ENCODE measurements at places on chromosomes 13 and 19.

DNA sequence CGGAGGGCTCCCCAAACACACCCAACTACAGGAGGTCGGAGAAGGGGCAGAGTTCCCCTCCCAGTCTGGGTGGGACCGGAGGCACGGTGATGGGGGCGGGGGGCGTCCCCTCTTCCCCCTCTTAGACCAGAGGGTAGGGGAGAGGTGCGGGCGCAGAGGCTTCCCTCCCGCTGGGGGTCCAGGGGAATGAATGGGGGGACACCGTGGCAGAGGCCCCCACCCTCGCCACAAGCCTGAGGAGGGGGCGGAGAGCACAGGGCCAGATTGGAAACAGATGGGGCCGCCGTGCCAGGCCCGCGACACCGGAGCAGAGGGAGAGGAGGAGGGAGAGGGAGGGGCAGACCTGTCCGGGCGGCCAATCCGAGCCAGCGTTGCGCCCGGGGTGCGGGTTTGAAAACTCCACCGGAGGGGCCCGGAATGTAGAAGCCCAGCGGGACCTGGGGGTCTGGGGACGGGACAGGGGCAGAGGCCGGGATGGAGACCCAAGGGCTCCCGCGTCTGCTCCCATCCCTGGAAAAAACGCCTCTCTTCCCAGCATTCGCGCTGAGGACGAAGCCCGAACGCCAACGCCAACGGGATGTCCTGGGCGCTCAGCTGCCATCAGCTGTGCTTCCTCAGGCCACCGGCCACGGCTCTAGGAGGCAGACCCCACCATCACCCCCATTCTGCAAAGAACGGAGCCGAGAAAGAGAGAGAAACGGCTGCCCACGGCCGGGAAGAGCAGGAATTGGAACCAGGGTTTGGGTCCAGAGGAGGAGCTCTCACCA lies 46.8 kb downstream of the PTPRS start:
- DNase-seq = peak; percentile 69

GRCh38 chr19:57292547-57292946 lies 12.3 kb downstream of the ZNF460 start:
- no peak for DNase-seq

DNA sequence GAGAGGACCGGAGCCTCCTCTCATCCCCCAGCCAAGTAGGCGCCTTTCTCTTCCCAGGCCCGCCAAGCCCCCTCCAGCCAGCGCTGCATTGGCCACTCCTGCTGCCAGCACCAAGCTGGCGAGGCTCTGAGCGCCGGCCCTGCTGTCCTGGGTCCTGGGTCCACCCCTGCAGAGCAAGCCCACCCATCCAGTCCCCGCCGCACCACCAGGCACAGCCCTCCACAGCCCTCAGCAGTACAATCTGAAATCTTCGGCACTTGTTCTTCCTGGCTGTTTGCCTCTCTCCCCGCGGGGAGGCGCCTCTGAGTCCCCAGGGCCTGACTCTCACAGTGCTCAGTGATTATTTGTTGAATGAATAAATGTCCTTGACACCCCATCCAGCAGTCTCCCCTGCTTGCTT lies 236.4 kb upstream of the SGCG start:
- no peak for DNase-seq

DNA sequence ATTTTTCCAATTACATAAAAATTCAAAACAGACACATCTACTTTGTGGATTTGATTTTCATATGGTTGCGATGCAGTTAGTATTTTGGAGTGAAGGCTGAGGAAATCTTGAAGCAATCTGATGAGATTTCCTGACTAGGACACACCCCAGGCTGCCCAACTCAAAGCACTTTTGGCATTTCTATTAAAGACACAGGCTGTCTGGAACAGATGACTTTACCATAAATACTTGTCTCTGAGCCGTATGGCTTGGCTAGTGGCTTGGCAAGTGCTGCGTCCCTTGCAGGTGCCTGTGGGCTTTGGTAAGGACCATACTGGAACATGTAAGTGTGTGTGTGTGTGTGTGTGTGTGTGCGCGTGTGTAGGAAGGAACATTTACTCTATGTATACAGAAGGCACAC lies 218.8 kb downstream of the FGF9 start:
- no peak for DNase-seq

- DNase-seq = no peak
Observed at GRCh38 chr13:77345150-77345780, 18.4 kb upstream of the MYCBP2 start.

DNA sequence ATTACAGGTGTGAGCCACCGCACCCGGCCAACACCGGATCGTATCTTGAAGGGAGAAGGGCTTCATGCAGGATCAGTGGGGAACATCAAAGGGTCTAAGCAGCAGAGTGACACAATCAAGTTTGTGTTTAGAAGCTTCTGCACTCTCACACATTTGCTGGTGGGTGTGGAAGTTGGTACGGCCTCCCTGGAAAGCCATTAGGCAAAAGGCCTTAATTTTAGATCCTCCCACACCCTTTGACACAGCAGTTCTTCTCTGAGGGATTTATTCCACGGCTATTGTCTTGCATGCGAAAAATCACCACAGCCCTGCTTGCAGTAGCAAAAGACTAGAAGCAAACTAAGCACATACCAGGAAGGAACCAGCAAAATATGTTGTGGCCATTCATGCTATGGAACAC lies 18.3 kb upstream of the SLC1A5 start:
- no peak for DNase-seq

GRCh38 chr13:95800436-95800835 lies 123.5 kb downstream of the DNAJC3 start:
- no peak for DNase-seq

GRCh38 chr13:70023516-70023915 lies 84.1 kb upstream of the ATXN8OS start:
- DNase-seq = no peak

GRCh38 chr19:38387550-38388348 lies at the start of gene GGN:
Gene GGN (minus strand): TSS chr19:38388034. CDS start chr19:38387261, 773 bp downstream.
- peak; percentile 91 for DNase-seq

DNA sequence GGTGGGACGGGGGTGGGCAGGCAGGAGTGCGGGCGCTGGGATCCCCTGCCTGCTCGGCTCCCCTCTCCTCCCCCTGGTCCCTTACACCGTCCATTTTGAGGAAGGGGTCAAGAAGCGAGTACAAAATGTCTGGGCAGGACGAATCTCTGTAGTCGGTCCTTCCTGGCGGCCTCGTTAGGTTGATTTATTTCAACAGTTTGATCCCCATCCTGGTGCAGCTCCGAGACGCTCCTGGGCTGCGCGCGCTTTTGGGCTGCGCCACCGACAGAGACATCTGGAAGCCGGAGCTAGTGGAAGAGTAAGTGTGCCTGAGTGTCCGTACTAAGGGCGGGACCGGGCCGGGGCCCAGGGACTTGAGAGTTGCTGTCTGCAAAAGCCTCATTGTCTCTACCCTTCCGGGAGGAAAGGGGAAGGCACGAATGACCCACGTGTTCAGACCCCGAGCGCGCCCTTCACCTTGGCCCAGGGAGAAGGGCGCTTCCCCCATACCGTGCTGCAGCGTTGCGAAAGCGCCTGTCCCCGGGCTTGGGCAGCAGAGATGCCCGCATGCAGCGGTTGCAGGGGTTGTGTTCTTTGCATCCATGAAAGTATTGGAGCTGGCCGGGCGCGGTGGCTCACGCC lies 1.8 kb downstream of the ZNF114 start:
- DNase-seq = peak; percentile 44

- no peak for DNase-seq
Observed at GRCh38 chr13:111610081-111610480, 289.6 kb downstream of the TEX29 start.

- no peak for DNase-seq
Observed at GRCh38 chr13:51804295-51805172, 571 bp upstream of the DHRS12 start.

Measured in fibroblast of skin of back (primary cell).